ENCODE measurements at places on chromosomes 7 and 10.

- peak; percentile 88 for DNase-seq
These were observed 22.9 kb upstream of the AQP1 start for GRCh38 chr7:30888747-30889146.

GRCh38 chr10:7942316-7942715, 112.2 kb upstream of the GATA3 start:
- no peak for DNase-seq

DNA sequence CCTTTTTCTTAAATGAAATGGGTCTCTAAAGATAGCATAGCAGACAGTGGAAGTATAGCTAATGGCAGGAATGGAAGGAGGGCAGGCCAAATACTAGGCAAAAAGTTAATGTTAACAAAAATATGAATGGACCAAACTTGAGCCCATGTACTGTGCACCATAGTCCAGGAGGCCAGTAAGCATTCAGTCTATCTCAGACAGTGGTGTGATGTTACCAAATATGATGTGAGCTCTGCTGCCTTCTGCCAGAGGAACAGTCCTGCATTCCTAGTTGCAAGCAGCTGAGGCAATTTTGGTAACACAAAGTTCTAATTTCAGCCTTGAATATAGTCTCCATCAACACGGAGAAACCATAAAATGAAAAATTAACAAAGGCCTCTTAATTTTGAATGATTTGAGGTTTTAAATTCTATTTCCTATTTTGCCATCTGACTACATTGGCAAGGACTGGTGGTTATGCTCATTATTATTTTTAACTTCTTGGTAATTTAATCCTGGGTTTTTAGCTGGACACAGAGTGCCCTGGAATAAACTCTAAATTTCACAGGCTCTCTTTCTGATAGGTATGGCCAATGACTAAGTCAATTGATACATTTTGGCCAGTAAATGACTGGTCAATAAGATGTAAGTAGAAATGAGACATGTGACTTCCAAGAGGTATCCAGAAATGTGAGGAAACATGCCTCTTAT, 317.0 kb upstream of the MYO3A start:
- no peak for DNase-seq

DNA sequence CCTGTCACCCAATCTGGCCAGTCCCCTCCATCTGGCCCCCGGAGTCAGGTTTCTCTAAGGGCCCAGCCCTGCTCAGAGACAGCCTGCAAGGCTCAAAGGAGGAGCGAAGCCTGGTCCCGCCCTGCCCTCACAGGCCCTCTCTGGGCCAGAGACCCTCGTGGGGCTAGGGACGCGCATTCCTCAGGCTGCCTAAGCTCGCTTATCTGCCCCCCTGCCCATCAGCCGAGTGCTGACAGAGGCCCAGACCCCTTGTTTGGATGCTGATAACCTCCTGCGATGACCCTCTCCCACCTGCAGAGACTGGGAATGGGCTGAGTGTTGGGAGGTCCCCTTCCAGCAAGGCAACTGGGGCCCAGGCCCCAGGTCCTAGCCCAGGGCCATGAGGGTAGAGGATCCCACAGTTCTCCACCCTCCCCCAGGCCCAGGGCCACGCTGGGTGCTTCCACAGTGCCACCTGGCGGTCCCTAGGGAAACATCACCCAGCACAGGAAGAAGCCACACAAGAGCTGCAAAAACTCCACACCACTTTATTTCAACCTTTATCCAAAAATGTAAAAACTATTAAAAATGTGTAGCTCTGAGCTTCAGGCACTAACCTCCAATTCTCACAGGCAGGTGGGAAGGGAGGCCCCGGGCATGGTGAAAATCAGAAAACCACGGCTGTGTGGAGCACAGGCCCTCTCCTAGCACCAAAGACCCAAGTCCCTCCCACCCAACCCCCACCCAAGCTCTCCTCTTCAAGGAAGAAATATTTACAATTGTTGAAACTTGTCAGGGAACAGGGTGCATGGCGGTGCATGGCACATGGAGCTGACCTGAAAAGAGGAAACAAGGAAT, 2.2 kb downstream of the NPM3 start:
- peak; percentile 91 for DNase-seq

- peak; percentile 72 for DNase-seq
These were observed 899 bp downstream of the PUS7 start for GRCh38 chr7:105521027-105521716.

DNA sequence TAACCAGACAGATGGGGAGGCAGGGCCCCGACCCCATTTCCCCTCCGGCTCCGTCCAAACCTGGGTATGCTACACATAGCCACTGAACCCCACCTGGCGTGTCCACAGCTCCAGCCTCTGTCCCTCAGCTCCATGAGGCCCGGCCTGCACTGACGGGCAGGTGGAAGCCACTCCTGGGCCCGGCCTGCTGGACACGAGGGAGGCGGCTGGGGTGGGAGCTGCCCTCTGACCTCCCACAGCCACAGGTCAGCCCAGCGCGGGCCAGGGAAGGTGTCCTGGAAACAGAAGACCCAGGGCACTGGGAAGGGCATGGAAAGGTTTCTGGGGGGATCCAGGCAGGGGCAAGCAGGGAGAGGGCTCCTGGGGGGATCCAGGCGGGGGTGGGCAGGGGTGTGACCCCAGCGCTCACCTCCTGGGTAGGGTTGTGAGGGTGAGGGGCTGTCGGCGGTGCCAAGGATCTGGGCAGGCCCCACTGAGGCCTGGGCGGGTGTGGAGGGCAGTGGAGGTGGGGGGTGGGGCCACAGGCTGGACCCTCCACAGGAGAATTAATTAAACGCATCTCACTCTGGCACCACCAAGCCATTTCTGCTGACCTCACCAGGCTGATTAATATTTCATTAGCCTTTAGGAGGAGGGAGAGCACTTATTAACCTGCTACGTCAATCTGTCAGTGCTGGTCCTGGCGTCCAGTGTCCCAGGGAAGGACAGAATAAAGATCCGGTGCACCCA, 108.9 kb downstream of the UNCX start:
- DNase-seq: no peak

- no peak for DNase-seq
These were observed 65.7 kb upstream of the HABP2 start for GRCh38 chr10:113487154-113487553.

GRCh38 chr10:89692416-89692815, 9.0 kb upstream of the KIF20B start:
- no peak for DNase-seq

DNA sequence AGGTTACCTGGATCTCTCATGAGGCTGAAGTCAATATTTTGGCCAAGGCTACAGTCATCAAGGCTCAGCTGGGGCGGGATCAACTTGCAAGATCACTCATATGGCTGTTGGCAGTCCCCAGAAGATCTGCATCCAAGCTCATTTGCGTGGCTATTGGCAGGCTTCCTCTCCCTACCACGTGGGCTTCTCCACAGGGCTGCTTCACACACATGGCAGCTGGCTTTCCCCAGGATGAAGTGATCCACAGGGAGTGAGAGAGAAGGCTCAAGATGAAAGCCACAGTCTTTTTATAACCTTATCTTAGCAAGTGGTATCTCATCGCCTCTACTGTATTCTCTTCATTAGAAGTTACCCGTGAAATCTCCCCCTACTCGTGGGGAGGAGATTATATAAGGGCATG, 167.4 kb downstream of the TMEM26 start:
- DNase-seq: no peak

GRCh38 chr10:71621231-71622153, 98.1 kb downstream of the C10orf105 start:
- no peak for DNase-seq

- DNase-seq: peak; percentile 73
These were observed 233.2 kb downstream of the RPS24 start for GRCh38 chr10:78266741-78267469.

GRCh38 chr10:115022733-115023132, 70.4 kb upstream of the ATRNL1 start:
- DNase-seq: no peak

DNA sequence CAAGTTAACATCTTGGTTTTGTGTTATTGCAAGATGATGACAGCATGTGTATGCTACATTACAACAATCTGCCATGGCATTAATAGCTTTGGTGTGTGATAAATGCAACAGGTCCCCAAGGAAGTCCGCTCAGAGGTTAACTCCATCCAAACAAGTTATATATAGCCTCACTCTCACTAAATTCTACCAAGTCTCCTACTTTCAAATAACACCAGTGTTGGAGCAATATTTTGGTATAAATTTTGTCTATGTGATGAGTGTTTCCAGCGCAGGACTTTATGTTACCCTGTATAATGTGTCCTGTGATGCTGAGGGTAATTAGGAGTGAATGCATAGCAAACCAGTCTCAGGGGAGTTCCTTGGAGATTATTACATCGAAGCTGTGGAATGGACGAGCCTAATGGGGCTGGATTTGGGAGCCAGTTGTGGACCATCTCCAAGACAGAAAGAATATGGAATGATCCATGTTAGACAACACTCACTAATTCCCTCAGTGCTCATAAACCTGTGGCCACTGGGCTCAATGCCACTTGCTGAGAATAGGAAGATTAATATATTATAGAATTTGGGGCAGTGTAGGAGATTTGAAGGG, 127.6 kb upstream of the CXCL12 start:
- no peak for DNase-seq

GRCh38 chr10:76937181-76937600, 700.4 kb downstream of the KCNMA1 start:
- DNase-seq: no peak

DNA sequence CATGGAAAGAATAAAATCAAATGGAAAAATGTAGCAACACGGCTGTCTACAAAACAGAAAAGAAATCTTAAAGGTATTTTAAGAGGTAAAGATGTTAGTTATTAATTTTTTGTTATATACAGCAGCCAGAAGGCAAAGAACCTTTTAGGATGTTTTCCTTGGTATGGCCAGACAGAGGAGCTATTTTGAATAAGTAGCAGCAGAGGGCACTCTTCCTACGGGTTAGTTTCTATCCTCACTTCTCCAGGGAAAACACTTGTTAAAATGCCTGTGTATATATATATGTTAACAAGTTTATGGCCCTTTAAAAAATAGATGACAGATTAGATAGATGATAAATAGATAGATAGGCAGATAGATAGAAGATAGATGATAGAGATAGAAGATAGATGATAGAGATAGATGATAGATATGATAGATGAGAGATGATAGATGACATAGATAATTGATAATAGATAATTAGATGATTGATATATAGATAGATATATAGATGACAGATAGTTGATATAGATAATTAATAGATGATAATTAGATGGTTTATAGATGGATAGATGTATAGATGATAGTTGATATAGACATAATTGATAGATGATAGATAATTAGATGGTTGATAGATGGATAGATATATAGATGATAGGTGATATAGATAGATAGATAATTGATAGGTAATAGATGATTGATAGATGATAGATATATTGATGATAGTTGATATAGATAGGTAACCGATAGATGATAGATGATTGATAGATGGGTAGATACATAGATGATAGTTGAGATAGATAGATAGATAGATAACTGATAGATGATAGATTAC, 57.8 kb upstream of the WIPF3 start:
- DNase-seq: no peak

- DNase-seq: no peak
These were observed 13.5 kb downstream of the LDB3 start for GRCh38 chr10:86681722-86682386.

DNA sequence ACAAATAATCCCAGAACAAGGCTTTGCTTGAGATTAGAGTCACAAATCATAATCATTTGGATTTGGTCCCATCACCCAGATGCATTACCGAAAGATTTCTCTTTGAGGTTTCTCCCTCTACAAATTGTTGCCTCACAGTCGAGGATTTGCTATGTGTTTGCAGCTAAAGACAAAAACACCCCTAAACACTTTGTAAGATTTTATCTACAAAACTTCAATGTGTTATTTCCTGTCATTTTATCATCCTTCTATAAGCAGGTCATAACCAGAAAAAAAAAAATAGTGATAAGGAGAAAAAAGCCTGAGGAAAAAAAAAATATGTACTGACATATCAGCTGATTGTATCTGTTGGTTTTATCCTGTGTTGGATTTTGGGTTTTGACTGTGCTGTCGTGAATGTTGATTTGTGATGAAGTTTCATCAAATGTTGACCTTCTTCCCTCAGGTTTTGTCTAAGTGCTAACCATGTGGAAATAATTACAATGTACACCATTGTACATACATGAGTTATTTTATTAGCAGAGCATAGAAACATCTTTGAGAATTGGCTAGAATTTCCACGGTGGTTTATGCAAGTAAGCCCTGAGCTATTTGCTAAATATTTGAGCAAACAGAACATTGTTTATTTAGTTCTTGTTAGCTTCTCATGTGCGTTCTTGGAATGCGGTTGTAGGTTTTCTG, 274.4 kb downstream of the NEBL start:
- no peak for DNase-seq

GRCh38 chr7:105141068-105141467, 127.1 kb downstream of the KMT2E start:
- peak; percentile 29 for DNase-seq

- no peak for DNase-seq
These were observed 160.4 kb upstream of the AGR3 start for GRCh38 chr7:17042211-17042610.

DNA sequence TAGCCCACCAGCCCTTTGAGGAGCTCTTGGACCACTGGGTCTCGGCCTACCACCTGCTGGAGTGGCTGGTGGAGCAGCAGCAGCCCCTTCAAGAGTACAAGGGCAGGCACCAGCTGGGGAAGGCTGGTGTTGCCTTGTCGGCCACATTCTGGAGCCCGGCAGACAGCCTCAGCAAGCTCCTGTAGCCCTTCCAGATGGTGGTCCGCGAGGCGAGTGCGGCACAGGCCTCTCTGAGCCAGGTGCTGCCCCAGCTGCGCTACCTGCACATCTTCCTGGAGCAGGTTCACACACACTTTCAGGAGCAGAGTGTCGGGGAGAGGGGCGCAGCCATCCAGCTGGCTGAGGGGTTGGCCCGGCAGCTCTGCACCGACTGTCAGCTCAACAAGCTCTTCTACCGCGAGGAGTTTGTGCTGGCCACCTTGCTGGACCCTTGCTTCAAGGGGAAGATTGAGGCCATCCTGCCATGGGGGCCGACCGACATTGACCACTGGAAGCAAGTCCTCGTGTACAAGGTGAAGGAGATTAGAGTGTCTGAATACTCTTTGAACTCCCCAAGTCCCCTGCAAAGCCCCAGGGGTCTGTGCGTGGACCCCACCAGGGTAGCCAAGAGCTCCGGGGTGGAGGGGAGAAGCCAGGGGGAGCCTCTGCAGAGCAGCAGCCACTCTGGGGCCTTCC, 7.0 kb upstream of the ACTR3C start:
- no peak for DNase-seq

- DNase-seq: no peak
These were observed 505.6 kb downstream of the RPS24 start for GRCh38 chr10:78539247-78539766.

DNA sequence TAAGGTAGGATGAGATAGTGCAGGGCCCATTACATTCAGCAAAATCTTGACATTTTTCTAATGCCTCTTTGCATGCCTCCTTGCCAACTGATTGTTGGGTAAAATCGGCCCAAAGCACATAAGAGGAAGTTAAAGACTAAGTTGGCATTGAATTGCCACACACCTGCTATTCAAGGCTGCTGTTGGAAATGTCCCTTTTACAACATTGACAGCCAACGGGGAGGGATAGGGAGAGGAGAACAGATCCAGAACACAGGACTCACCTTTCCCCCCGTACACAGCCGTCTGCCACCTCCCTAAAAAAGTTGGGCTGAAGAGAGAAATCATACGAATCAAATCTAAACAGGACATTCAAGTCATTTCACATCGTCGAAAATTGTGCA, 695 bp downstream of the FAM237B start:
- DNase-seq: no peak

Measured in AG08396 (cell line).